Right kidney (tissue), 9 donors: ENCODE measurements at places on chromosomes 3 and 15.

DNA sequence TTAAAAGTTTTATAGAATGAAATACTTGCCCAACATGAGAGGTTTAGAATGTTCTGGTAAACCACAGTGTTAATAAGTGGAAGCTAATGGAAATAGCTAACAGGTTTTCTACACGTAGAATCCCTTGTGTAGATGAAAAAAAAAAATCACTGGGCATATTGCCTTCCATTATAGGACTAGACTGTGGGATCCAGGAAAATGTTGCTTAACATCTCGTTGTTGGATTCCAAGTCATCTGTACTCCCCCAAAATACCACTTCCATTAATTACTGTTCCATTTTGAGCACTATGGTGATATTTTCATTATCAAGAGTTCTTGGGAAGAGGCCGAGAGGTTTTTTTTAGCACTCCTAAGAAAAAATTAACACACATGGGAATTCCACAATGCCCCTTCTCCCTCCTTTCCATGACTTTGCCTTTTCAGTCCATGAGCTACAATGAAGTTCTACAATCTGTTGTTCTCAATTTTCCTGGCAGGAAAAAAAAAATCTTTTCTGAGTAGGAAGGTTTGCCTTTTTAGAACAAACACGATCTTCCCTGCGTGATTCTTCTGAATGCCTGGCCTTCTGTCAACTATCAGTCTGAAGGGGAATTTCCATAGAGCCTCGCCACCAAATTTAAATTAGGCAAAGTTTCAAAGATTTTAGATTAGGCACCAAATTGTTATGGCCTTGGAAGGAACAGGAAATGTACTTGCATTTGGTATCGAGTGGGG, 74.4 kb upstream of the CTDSPL start:
- no peak for DNase-seq

DNA sequence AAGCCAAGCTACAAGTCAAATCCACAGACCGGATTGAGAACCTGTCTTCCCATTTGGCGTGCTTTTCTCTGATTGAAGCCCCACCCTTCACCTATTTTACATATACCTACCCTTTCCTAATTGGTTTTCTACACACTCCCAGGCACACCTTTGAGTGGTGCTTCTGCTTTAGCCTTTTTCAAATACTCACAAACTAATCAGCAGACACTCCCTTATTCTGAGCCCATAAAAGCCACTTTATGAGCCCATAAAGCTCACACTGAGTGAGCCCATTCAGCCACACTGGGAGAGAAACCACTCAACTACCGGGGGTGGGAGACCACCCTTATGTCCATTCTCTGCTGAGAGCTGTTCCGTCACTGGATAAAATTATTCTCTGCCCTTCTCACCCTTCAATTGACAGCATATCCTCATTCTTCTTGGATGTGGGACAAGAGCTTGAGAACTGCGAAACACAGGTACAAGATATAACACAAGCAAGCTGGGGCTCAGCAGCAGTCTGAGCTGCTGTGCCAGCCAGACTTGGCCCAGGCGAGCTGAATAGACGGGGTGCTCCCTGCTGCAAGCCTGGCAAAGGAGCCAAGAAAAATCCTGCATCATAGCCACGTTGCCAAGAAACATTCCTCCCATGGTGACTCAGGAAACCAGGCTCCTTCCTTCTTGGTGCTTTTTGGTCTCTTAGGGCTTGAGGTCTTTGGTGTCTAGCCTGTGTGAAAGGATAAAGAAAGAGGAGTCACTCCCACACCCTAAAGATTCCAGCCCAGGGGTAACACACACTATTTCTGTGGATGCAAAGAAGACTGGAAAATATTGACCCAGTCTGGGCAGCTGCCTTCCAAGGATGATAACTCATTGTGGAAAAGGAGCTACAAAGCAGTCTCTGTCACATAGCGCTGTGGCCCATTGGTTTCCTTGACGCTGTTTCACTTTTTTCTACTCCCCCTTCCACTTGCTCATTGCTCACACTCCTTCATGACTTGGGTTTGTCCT, 609.7 kb downstream of the MCTP2 start:
- DNase-seq, result no peak

DNA sequence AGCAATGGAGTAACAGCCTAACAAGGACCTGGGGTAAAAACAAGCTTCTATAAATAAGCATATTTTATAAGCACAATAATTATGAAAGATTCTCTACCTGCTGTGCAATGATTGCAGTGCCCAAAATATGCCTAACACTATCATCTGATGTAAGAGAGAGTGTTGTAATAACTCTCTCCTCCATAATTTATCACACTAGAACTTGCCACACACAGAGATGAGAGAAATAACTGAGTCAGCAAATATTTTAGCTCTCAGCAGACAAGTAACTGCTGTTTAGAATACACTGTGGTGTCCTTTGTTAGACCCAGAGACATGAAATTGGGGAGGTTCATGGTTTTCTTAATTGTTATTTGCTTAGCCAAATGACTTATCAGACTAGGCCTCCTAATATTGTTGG, 105.3 kb upstream of the ACP3 start:
- DNase-seq, result no peak

DNA sequence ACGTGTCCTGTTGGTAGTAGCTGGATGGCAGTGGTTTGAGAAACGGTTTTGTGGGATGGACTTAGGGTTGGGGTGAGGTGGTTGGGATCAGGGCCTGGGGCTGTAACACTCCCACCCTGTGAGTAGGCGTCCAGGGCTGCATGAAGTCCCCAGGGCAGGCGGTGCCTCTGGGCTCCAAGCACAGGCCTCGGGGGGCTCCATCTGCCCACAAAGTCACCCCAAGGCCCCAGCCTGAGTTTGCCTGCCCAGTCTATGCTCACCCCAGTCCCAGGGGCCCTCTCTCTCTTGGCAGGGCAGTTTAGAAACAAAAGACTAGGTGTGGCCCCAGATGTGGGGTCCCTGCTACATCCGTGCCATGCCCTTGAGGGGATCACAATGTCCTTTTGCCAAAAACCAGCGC, 86.9 kb upstream of the PRR23E start:
- DNase-seq, result no peak

GRCh38 chr15:75786575-75786947, 56.7 kb upstream of the UBE2Q2 start:
- DNase-seq, result no peak

GRCh38 chr3:56783644-56784447, 17.9 kb downstream of the ARHGEF3 start:
- DNase-seq, result no peak
